ENCODE measurements at places on chromosomes 11 and 22. TPM values are rescaled to one million over a fixed set of nuclear protein-coding genes. Genes with fewer than 3 reads are reported as not detected.

GRCh38 chr11:115541518-115541917 lies 37.3 kb upstream of the CADM1 start:
- H3K36me3 ChIP-seq: no peaks in the 10 kb centered on the region
- H3K4me3 ChIP-seq: no peak overlapping the region
- H3K4me1 ChIP-seq: no peaks in the 10 kb centered on the region
- no peaks in the 10 kb centered on the region for H3K27me3 ChIP-seq
- no peak overlapping the region for H3K27ac ChIP-seq

DNA sequence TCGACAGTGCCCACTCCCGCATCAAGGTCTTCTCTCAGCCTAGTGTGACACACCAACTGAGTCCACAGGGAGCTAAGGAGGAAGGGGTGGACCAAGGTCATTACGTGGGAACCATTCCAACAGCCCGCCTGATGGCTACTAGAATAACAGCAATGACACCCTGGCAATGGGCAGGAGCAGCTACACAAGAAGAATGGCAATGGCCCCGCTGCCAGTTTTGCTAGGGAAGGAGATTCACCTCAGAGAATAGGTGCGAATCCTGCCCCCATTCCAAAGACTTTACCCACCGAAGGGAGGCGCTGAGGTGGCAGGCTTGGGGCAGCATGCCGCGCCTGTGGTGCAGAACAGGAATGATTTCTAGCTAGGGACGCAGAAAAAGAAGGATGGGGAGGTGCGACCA lies 9.1 kb downstream of the WT1 start:
- H3K4me1 ChIP-seq: peaks cover 15% of the 10 kb centered on the region
- H3K4me3 ChIP-seq: no peak overlapping the region
- no peaks in the 10 kb centered on the region for H3K27me3 ChIP-seq
- H3K27ac ChIP-seq: no peak overlapping the region

DNA sequence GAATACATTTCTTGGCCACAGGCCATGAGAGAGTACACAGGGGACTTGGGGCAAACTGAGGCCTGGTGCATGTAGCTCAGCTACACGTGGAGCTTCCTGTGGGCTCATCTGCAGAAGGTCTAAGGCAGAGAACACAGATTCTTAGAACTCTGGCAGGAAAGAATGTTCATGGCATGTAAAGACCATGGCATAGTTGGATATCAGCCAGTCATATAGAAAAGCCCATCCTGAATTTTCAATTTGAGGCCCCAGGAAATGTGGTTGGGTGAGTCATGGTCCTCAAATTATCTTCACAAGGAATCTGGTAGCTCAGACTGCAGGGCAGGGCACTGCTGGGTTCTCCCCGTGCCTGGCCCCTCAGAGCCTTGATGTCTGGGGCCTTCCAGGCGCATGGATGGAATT lies 13.7 kb upstream of the ST3GAL4 start:
- H3K4me1 ChIP-seq: peaks cover 86% of the 10 kb centered on the region
- H3K4me3 ChIP-seq: no peak overlapping the region
- peak; percentile 95 for DNase-seq
- no peaks in the 10 kb centered on the region for H3K27me3 ChIP-seq

DNA sequence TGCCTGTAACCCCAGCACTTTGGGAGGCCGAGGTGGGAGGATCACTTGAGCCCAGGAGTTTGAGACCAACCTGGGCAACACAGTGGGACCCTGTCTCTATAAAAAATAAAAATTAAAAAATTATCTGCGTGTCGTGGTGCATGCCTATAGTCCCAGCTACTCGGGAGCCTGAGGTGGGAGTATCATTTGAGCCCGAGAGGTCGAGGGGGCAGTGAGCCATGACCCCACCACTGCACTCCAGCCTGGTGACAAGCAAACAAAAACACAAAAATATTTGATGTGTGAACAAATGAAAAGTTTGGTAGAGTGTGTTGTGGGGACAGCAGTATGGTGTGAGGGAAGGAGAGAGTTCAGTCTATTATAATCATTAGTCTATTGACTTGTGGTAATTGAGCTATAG lies 90.8 kb upstream of the PARVA start:
- H3K4me1 ChIP-seq: peaks cover 51% of the 10 kb centered on the region
- H3K27me3 ChIP-seq: no peaks in the 10 kb centered on the region
- no peak for DNase-seq
- no peak overlapping the region for H3K4me3 ChIP-seq

GRCh38 chr22:19716041-19716828 lies 1.9 kb downstream of the SEPTIN5 start:
- no peaks in the 10 kb centered on the region for H3K4me1 ChIP-seq
- H3K27ac ChIP-seq: no peak overlapping the region
- no peaks in the 10 kb centered on the region for H3K27me3 ChIP-seq
- no peaks in the 10 kb centered on the region for H3K36me3 ChIP-seq
- H3K4me3 ChIP-seq: no peak overlapping the region

- no peaks in the 10 kb centered on the region for H3K36me3 ChIP-seq
- no peak overlapping the region for H3K27ac ChIP-seq
- peaks cover 12% of the 10 kb centered on the region for H3K4me1 ChIP-seq
- DNase-seq: no peak
- no peak overlapping the region for H3K4me3 ChIP-seq
- H3K27me3 ChIP-seq: no peaks in the 10 kb centered on the region
Observed at GRCh38 chr11:113694390-113694789, 11.7 kb downstream of the TMPRSS5 start.

DNA sequence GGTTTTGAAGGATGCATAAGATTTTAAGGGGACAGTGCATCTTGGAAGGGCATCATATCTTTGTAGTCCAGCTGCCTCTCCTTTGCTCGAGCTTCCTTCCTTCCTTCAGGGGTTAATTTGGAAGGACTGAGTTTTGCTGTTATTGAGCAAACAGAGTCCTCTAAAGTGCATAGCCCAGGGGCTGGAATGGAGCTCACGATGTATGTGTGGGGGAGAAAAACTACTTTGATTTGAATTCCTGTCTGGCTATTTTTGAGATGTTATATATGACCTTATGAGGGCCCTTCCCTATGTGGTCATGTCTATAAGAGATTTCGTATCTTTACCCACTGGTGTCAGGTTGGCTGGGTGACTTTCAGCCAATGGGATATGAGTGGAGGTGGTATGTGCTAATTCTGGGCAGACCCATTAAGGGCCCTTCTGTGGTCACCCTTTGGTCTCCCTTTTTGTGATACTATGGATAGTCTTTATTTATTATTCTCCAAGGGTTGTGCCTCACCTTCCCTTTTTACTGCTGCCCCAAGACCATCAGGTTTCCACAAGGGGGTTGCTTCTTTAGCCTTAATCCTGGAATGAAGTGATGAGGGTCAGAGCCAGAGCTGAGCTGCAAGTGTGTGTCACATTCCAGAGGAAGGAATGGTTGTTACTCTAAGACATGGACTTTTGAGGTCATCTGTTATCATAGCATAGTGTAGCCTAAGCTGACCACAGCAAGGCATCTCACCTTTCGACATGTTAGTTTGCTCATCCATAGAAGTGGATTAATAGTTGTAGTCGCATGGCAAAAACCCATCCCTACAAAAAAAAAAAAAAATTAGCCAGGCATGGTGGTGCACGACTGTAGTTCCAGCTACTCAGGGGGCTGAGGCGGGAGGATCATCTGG lies 54.6 kb downstream of the LRRC74B start:
- H3K4me1 ChIP-seq: peaks cover 34% of the 10 kb centered on the region
- H3K4me3 ChIP-seq: no peak overlapping the region
- H3K36me3 ChIP-seq: no peaks in the 10 kb centered on the region
- no peak for DNase-seq
- H3K27ac ChIP-seq: peak overlapping the region; percentile 46

- no peak overlapping the region for H3K27ac ChIP-seq
- DNase-seq: no peak
- no peaks in the 10 kb centered on the region for H3K36me3 ChIP-seq
- no peaks in the 10 kb centered on the region for H3K4me1 ChIP-seq
- H3K27me3 ChIP-seq: peaks cover 42% of the 10 kb centered on the region
- no peak overlapping the region for H3K4me3 ChIP-seq
Observed at GRCh38 chr11:3164138-3164551, 965 bp downstream of the OSBPL5 start.

DNA sequence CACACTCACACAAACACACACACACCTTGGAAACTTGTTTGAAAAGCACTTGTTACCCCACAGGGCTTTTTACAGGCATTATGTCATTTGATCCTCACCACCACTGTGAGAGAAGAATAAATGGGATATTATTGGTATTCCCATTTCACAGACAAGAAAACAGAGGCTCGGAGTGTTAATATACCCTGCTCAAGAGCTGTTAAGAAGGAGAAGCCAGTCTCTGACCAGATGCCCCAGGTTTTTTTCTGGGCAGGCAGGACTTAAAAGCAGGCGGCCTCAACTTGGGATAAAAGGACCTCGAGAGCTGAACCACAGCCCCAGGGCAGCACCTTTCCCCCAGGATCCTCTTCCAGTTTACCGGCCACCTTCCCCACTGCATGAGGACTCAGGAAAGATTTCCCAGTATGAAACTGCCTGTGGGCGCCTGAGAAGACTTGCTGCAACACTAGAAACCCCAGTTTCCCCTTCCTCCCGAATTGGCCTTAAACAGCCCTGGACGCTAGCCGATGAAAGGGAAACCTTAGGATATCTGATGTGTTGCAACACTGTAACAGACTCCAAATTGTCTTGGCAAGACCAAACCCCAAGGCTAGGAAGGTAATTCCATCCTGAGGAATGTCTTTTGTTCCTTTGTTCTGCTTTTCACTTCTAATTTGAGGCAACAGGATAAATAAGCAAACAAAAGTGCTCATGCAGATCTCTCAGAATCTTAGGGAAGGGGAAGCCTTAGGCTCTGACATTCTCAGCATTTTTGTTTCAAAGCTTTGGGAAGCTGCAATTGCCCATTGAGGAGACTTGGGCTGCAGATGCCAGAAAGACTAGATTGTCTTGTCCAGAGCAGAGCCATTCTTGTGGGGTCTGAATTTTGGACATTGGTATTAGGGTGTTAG lies 173.5 kb downstream of the TRIM29 start:
- H3K4me3 ChIP-seq: no peak overlapping the region
- 0 out of 2 replicates have a peak, but pooled peaks cover 5% of the 10 kb centered on the region for H3K4me1 ChIP-seq
- no peak for DNase-seq
- no peak overlapping the region for H3K27ac ChIP-seq
- H3K27me3 ChIP-seq: peaks cover 84% of the 10 kb centered on the region
- H3K36me3 ChIP-seq: no peaks in the 10 kb centered on the region

GRCh38 chr22:31616315-31616980 lies 45.6 kb downstream of the PISD start:
- H3K27me3 ChIP-seq: no peaks in the 10 kb centered on the region
- H3K4me3 ChIP-seq: no peak overlapping the region
- no peak overlapping the region for H3K27ac ChIP-seq
- no peaks in the 10 kb centered on the region for H3K36me3 ChIP-seq
- H3K4me1 ChIP-seq: no peaks in the 10 kb centered on the region

DNA sequence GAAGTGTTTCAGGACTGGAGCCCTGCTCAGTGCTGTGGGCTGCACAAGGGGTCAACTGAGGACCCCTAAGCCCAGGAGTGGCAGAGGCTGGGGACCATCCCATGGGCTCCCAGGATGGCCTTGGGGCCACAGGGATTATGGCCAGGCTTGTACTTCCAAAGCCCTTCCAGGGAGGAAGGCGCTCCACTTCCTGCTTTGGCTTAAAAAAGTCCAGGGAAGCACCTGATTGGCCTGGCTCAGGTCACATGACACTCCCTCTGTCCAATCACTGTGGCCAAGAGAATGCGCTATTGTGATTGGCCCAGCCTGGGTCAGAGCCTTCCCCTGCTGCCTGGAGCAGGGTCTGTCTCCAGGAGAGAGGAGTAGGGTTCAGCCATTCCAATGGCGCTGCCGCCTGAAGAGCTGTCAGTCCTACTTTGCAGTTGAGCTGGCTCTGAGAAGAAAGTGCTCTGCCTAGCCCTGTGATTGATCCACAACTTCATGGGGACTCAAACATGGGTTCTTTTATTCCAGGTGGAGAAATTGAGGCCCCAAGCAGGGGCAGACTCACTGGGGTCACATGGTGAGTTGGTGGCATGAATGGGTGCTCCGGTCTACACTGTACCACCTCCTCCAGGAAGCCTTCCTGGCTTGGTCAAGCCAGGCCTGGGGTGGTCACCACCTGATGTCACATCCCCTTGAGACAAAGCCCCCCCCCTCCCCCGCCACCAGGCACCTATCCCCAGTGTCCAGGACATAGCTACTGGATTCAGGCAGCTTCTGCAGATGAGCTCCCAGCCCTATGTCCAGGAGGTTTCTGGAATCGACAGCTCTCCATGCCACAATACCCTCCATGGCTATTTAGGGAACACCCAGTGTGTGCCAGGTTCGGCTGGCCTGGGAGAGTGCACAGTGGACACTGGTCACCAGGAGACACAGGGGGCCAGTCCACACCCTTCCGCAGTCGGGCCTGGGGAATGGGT lies 48.2 kb downstream of the RTN4R start:
- H3K27me3 ChIP-seq: no peaks in the 10 kb centered on the region
- H3K27ac ChIP-seq: no peak overlapping the region
- DNase-seq: no peak
- H3K4me3 ChIP-seq: no peak overlapping the region
- no peaks in the 10 kb centered on the region for H3K4me1 ChIP-seq

DNA sequence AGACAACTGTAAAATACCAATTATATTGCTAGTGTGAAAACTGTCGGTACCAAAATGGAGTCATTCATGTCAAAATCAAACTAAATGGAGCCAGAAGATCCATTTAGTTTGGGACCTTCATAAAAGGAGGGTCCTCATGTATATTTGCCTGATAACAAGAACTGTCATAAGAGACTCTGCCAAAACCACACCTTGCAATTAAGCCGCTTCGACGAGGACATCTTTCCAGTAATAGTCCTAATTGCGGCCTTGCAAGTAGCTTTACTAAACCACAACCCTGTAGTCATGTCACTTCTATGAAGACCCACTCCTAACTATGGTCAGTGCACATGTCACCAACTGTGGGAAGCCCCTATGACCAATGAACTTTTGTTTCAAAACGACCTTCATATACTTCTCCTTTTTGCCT lies 9.4 kb downstream of the UBQLN3 start:
- no peaks in the 10 kb centered on the region for H3K27me3 ChIP-seq
- H3K36me3 ChIP-seq: no peaks in the 10 kb centered on the region
- no peak overlapping the region for H3K27ac ChIP-seq
- H3K4me1 ChIP-seq: no peaks in the 10 kb centered on the region

DNA sequence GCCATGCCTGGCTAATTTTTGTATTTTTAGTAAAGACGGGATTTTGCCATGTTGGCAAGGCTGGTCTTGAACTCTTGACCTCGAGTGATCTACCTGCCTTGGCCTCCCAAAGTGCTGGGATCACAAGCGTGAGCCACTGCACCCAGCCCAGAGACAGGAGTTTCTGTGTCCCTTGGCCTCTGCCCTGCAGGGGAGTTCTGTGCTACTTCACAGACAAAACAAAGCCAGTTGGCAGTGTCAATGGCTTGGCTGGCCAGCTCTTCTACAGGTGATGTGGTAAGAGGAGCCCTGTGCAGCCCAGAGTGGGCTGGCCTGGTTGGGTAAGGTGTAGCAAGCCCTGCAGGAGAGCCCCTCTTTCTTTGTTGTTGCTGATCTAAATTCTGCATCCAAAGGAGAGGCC lies 60.5 kb upstream of the SHISAL1 start:
- no peaks in the 10 kb centered on the region for H3K36me3 ChIP-seq
- no peak overlapping the region for H3K27ac ChIP-seq
- DNase-seq: no peak
- H3K27me3 ChIP-seq: no peaks in the 10 kb centered on the region

KCNK7 gene
- not detected for total RNA-seq

MICALL1 gene
- 126 TPM for total RNA-seq

PTGDR2 gene
- not detected for total RNA-seq

Data from PC-9 (cell line).